ENCODE measurements at places on chromosomes 12 and 14.

GRCh38 chr12:48773686-48774085, 15.2 kb downstream of the ADCY6 start:
- no peak for ATAC-seq

DNA sequence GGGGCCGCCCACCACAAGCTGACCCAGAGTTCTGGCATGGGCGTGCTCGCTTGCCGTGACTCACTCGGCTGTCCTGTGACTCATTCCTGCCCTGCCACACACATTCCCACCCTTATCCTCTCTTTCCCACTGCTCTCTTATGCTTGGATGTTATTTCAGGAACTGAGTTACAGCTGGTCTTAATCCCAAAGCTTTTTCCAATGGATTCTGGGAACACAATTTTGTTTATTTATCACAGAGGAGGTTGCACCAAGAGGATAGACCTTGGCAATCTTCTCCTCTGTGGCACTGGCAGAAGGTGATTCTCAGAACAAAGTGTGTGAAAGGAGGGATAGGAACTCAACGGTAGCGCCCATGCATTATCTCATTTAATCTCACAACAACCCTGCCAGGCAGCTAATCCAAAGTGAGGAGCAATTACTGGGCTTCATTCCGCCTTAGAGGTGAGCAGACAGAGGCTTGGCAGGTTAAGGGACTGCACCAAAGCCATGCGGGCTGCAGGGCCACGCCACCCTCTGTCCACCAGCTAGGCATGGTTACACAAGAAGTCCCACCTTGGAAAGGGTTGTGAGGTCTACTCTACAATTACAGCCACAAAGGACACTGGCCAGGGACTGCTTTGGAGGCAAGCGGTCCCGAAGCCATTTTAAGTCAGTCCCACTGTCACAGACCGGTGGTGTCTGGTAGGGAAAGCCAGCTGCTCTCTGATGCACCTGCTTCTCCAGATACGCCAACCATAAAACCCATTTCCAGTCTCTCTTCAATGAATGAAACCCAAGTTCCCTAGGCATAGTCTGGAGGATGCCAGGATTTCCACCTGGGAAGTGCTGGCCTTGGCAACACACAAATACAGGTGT, 32.9 kb downstream of the SYNE3 start:
- ATAC-seq: peak; percentile 12

GRCh38 chr14:21703357-21704326, 30.0 kb upstream of the OR4E1 start:
- ATAC-seq: peak; percentile 98

DNA sequence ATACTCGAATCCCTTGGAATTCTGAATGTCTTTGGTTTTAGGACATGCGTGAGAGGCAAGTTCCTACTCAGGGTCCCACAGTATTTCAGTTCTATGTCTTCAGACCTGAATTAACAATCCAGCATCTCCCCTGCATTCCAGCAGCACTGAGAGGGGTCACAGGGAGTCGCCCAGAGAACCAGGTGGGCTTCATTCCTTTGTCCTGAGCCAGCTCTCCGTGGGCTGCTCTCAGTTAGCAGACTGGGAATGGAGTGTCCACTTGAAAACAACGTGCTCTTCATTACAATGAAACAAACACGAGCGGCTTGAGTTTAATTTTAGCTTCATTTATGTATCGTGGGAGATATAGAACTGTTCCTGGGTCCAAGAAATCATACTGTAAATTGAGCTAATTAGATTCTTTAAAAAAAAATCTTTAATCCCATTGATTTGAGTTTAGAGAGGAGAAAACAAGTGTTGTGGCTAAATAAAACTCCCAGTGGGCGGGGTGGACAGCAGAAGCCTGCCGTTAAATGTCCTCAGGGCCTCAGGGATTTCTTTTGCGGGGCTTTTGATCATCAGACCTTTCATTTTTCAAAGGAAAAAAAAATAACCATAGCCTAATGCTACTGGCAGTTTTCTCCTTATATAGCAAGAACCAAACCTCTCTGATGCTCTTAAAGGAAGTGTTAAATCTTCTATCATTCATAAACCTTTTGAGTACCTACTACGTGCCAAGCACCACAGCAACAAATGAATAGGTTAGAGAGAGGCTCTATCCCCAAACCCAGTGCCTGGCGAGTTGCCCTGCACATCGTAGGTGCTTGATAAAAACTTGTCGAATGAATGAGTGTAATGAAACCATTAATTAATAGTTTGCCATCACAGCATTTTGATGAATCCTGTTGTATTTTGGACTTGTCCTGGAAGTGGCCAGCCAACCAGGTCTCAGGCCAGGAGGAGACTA, 140.4 kb downstream of the CHST11 start:
- ATAC-seq: no peak

DNA sequence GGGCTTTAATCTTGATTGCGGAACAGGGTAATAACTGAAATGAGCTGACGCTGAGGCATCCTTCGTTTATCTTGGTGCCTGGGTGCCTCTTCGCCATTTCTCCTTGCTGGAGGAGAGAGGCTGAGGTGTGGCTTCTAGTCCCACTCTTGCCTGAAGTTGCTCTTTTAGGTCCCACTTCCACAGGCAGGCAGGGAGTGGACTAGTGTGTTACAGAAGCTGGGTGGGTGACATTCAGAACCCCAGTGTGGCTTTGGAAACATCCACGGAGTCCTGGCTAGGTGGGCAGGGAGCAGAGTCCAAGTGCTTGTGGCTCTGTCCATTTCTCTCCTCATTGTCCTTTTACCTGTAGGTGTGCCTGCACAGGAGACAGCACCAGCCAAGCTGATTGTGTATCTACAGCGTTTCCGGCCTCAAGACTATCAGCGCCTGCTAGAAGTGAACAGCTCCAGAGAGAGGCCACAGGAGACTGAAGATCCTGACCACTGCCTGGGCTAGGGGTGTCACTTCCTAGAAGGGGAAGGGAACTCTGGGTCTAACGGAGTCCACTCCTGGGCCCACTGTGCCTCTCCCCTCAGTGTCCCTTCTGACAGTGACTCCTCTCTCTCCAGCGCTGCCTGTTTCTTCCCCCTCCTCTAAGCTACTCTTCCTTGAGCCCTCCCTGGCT, 2.4 kb downstream of the THTPA start:
- no peak for ATAC-seq

DNA sequence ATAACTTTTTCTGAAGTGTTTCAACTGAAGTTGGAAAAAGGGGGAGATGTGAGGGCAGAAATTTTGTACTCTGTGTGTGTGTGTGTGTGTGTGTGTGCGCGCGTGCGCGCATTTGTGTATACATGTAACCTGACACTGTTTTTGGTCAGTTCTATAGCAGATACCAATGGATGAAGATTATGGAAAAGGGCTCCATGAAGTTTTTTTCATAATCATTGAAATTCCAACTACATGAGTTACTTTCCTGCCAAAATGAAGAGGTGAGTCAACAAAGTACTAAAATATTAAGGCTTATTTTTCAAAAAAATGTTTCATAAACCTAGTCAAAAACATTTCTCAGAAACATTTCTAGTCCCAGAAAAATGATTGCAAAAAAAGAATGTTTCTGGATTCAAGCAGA, 25.7 kb upstream of the CERS5 start:
- no peak for ATAC-seq

- ATAC-seq: no peak
Measured at GRCh38 chr12:6380141-6381121, 3.5 kb upstream of the LTBR start.

DNA sequence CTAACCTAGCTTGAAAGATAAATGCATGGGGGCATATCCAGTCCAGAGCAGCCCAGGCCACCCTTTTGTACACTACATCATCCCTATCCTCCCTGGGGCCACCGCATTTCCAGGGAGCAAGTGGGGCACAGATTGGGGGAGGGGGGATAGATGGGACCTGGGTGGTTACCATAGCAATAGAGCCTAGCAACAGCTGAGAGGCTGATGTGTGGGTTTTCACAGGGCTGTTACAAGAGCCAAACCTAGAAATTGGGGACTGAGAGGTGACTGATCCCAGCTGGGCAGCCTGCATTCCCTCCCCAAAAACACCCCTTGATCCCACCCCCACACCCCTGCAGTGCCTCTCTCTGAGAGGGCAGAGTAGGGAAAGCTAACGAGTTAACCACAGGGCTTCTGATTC, 3.7 kb upstream of the ZNF384 start:
- no peak for ATAC-seq

- no peak for ATAC-seq
Measured at GRCh38 chr12:130081117-130081805, 81.0 kb upstream of the FZD10 start.

- no peak for ATAC-seq
Measured at GRCh38 chr12:128583453-128583852, 240.3 kb downstream of the SLC15A4 start.

GRCh38 chr12:104944252-104944651, 13.8 kb downstream of the SLC41A2 start:
- no peak for ATAC-seq

GRCh38 chr14:66833816-66834215, 325.9 kb downstream of the GPHN start:
- no peak for ATAC-seq

DNA sequence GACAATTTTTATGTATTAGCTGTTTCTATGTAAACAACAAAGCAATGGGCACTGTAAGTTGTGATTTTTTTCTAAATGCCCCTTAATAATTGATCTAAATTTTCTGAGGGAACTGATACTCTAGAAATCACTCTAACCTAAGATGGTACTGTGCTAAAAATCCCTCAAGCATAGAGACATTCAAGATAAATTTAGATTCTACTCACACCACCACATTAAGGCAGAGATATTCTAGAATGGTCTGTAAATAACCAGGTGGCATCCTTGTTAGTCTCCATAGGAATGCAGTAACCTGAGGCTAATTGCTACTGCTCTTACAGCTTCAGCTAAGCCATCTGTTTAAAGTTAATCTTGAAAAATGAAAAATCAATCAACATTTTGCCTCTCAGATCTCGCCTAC, 87.3 kb downstream of the SLC41A2 start:
- no peak for ATAC-seq

- ATAC-seq: peak; percentile 38
Measured at GRCh38 chr12:7346551-7347225, 42.8 kb downstream of the ACSM4 start.

DNA sequence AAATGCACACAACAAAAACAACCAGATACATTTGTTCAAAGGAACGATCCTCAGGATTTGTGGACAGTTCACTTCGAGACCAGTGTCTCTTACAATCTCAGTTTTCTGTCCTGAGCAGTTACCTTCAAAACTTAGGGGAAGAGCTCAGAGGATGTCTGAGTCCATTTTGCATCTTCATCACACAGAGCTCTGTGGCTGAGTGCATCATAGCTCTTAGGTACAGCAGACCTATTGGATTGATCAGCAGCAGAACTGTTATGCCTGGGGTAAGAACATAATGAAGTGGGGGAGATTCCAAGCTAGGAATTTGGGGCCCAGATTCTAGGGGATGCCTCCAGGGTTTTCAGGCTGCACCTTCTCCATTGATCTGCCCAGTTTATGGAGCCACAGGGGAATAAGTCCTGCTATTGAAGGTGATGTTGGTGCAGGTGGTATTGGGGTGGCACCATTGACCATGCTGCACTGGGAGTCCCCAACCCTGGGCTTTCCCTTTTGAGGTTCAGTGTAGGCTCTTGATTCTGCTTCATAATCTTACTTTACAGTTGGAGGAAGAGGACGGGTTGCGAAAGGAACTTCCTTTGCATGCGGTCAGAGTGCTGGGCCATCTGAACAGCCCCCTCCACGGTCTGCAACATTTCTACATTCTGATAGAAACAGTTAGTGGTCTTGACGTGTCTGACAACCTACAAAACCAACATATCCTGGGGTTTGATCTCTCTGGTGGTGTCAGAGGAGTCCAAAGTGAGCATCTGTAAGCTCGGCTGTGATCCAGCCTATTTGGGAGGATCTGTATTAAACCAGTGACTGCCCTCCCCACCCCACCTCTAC, 112.8 kb downstream of the CHST11 start:
- ATAC-seq: peak; percentile 81

DNA sequence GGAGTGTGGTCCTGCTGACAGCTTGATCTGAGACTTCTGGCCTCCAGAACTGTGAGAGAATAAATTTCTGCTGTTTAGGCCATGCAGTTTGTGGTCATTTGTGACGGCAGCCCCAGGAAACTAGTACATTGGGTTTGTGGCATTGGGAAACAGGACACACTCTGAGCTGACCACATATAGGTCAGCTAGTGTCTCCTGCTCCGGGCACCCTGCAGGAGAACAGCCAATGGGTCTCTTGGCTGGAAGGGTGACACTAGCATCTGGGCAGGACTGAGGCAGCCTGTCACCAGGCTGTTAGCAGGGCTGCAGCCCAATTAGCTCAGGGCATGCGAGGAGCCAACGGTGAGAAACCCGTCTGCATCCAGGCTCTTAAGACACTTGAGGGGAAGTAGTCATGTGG, 83.2 kb downstream of the PITPNM2 start:
- no peak for ATAC-seq

- ATAC-seq: no peak
Measured at GRCh38 chr14:94622653-94623421, 10.6 kb downstream of the SERPINA3 start.
